ENCODE measurements at places on chromosomes 11 and 22.

DNA sequence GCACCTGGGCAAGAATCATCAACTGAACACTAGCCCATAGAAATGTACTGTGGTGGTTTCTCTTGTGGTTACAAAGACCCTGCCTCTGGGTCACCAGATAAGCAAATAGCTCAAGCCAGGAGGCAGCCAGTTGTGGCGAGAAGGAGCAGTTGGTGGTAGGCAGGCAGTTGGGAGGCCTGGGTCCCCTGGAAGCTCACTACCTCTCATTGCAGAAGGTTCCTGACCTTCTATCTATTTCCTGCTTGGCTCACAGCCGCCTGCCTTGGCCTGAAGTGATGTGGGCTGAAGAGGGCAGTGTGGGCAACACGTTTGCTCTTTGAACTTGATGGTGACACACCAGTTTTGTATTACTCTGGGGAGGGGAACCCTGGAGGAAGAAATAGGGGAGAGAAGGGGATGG is 34.7 kb downstream of the NECTIN1 start:
- no peak for DNase-seq

DNA sequence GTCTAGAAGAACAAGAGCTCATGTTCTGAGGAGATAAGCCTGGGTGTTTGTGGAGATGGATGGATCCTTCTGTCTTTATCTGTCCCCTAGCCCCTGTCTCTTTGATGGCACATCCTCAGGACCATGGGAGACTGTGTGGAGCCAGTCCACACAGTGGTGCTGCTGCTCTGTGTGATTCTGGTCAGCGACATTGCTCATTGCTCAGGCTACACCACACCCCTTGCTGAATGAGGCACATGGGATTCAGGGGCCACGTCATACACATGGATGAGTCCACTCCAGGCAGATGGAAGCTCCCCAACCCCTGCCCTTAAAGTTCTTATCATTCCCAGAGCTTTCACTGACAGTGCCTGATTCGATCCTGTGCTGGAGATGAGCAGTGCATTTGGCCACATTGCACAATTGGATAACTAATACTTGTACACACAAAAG is 222.2 kb downstream of the NAV2 start:
- DNase-seq, result no peak

DNA sequence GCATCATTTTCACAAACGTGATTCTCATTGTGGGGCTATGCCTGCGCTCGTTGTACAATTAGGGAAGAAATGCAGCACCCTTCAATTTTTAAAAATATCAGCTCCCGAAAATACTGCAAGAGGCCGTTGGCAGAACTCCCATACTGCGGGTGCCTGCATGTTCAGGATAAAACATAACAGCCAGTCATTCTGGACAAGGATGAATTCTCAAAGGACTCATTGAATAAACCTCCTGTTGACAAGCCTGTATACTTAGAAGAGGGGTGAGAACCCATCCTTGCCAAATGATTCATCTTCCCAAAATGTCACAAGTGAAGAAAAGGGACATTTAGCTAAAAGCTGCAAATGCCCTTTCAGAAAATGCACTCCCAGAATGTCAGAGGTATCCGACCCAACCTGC is 141.9 kb downstream of the CSNK2A3 start:
- no peak for DNase-seq

DNA sequence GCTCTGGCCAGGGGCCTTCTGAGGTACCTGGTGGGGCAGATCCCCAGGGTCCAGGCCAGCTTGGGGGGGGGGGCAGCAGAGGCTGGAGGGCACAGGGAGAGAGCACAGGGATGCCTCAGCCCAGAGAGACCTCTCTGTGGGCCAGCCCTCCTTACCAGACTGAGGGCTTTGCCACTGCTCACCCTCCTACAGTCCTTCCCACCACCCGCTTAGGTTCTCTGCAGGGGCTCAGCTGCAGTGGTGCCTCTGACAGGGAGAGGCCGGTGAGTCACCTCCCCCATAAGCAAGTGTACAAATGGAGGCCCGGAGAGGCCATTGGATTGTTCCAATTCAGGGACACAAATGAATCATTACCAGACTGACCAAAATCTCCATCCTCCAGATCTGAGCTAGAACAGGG is 68.1 kb upstream of the LMO1 start:
- DNase-seq, result no peak

GRCh38 chr11:104798789-104799188 is 99.5 kb downstream of the CASP12 start:
- no peak for DNase-seq

DNA sequence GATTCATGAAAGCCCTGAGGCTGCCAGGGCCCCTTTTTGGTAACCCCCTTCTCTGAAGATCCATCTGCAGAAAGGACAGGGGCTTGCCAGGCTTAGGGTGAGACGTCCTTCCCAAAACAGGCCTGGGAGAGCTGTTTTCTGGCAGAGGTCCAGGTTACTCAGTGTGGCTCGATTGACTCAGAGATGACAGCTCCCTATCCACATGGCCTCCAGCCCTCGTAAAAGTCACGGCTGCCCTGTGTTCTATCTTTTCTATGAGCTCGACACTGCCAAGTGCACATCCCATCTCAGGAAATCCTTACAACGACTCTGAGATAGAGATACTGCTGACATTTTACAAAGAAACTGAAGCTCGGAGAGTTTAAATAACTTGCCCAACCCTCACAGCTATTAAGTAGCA is 20.4 kb downstream of the ADAMTS8 start:
- no peak for DNase-seq

- no peak for DNase-seq
Observed at GRCh38 chr11:62555464-62556107, 9.0 kb upstream of the AHNAK start.

DNA sequence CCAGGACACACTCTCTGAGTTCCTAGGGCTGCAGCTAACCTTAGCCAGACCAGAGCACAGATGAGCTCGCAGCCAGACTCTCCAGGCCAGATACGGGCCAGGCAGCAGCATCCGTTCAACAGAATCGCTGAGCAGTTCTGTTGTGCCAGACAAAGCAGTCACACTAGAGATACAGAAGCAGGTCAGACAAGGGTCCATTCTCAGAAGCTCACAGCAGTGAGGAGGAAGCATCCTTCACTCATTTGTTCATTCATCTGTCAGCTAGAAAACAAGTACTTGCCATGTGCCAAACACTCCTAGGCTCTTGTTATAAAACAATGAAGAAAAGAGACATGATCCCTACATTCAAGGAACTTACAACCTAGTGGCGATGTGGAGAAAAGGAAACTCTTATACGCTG is 2.6 kb downstream of the LMO2 start:
- DNase-seq, result no peak

Measured in NCI-H1417 treated with DMSO at 0.1 percent for 48 hours (cell line).